ENCODE measurements at places on chromosomes 7 and 10. TPM values are rescaled to one million over a fixed set of nuclear protein-coding genes. Genes with fewer than 3 reads are reported as not detected.

DNA sequence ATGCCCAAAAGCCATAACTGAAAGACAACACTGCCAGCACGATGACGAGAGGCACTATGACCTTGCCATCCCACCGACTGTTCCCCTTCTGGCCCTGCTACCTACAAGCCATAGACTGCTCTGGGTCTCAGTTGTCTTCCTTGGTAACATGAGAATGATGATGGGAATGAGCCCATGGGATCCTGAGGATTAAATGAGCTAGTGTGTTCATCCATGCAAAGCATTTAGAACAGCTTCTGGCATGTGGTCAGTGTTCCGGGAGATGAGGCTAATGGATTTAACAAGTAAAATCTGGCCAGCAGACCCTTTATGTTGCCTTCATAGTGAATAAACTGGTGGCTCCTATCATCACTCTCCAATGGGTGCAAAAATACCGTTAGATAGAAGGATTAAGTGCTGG lies 62.4 kb upstream of the WDR11 start:
- DNase-seq, result no peak
- H3K27me3 ChIP-seq, result no peaks in the 10 kb centered on the region
- H3K27ac ChIP-seq, result no peak overlapping the region
- no peak overlapping the region for H3K4me3 ChIP-seq
- no peaks in the 10 kb centered on the region for H3K4me1 ChIP-seq

DNA sequence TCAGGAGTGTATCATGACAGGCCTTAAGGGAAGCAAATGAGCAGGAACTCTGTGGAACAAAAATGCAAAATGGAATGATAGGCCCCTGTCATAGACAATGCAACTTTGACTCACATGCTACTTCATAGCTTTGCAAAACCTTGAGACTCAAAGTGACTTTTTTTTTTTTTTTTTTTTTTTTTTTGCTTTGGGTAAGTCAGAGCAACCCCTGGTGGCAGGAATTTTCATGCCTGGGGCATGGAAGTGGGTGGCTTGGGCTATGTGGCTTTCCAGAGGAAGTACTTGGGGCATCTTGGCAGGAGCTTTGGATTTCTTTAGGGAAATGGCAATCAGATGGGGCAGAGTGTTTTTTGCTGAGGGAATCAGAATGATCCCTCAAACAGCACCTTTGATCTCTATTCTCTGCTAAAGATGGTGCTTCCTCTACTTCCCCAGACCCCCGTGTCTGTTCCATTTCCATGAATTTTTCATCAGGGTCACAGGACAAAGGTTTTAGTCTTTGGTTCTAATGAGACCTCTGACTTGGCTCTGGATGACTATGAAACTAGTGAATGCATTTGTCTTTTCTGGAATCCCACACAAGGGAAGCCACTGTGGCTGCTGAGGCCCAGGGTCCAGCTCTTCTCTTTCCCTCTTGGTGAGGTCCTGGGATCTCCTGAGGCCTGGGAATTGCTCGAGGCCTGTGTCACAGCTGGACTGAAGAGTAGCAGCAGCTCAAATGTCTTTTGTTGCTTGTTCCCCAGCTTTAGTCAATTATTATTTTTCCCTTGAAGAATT lies 62.8 kb downstream of the TACC2 start:
- no peaks in the 10 kb centered on the region for H3K27me3 ChIP-seq
- H3K4me3 ChIP-seq, result no peak overlapping the region
- DNase-seq, result peak; percentile 84

DNA sequence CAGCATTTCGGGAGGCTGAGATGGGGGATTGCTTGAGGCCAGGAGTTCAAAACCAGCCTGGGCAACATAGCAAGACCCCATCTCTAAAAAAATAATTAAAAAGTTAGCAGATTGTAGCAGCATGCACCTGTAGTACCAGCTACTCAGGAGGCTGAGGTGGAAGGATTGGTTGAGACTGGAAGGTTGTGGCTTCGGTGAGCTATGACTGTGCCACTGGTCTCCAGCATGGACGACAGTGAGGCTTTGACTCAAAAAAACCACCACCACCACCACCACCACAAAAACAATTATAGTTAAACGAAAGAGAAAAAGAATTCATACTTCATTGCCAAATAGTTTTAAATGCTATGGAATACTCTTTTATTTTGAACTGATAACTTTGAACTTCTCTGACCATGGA lies 63.4 kb downstream of the VTI1A start:
- no peak for DNase-seq
- no peak overlapping the region for H3K4me3 ChIP-seq
- no peak overlapping the region for H3K27ac ChIP-seq
- no peaks in the 10 kb centered on the region for H3K36me3 ChIP-seq
- no peaks in the 10 kb centered on the region for H3K4me1 ChIP-seq

- no peak overlapping the region for H3K4me3 ChIP-seq
- H3K36me3 ChIP-seq, result peaks cover 100% of the 10 kb centered on the region
- H3K27ac ChIP-seq, result peak overlapping the region; percentile 98
- H3K27me3 ChIP-seq, result no peaks in the 10 kb centered on the region
- no peak for DNase-seq
These were observed 16.7 kb downstream of the ELN start for GRCh38 chr7:74044366-74045350.

- H3K27me3 ChIP-seq, result no peaks in the 10 kb centered on the region
- H3K4me1 ChIP-seq, result no peaks in the 10 kb centered on the region
- H3K4me3 ChIP-seq, result no peak overlapping the region
- no peak overlapping the region for H3K27ac ChIP-seq
- no peaks in the 10 kb centered on the region for H3K36me3 ChIP-seq
These were observed 60.8 kb upstream of the NPTX2 start for GRCh38 chr7:98556288-98556687.

DNA sequence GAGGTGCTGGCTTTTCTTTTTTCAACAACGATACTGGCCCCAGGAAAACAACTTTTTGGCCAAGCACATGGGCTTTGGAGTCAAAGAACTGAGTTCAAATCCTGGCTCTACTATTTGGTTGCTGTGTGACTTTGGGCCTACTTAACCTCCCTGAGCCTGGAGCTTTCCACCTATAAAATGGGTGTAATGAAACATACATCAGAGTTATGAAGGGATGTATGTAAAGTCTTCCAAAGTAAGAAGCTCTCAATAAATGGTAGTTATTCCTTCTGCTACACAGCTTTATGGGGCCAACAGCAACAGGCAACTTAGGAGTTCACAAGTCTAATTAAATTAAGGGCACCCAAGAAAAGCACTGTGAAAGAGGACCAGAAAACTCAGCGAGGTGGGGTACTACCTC lies 33.0 kb downstream of the ZNF777 start:
- peaks cover 1% of the 10 kb centered on the region for H3K4me1 ChIP-seq
- no peaks in the 10 kb centered on the region for H3K27me3 ChIP-seq
- H3K36me3 ChIP-seq, result peaks cover 16% of the 10 kb centered on the region
- H3K27ac ChIP-seq, result no peak overlapping the region

DNA sequence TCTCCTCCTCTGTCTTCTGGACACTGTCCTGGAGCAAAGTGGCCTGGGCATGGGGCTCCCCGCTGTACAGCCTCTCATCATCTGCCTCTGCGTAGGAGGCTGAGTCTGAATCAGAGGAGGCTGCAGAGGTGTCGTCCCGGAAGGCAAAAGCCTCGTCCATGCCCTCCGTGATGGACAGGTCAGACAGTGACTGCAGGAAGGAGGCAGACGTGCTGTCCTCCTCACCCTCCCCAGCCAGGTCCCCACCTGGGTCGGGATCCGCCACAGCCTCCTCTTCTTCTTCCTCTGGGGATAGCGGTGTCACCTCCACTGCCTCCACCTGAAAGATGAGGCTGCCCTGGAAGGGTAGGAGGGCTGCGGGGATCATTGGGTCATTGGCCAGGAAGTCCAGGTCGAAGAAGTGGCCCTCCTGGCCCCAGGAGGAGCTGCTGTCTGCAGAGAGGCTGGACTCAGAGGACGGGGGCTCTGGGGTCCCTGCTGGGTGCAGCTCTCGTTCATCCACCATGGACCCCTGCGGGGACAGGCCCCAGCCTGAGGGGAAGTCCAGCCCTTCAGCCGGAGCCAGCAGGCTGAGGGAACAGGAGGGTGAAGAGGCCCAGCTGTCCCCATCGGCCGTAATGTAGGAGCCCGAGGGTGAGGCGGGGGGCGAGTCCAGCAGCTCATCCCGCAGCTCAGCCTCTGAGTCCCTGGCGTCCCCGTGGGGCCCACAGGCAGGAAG lies 3.7 kb downstream of the NACAD start:
- peaks cover 7% of the 10 kb centered on the region for H3K36me3 ChIP-seq
- H3K4me3 ChIP-seq, result no peak overlapping the region
- H3K27me3 ChIP-seq, result no peaks in the 10 kb centered on the region
- no peak overlapping the region for H3K27ac ChIP-seq
- no peak for DNase-seq

DNA sequence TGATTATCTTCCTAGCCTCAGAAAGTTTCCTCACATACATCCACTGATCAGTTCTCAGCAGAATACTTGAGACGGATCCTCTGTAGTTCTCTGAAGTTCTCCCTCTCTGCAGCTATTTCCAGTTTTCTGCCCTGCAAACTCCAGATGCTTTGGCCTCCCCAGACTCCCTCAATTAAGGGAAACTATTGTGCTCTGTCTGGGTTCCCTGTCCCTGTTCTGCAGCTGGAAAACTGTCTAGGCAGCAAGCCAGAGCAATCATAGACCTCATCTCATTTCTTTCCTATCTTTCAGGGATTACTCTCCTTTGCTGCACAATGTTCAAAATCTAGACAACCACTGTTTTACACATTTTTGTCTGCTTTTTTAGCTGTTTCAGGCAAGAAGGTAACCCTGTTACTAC lies 9.2 kb downstream of the MICU1 start:
- DNase-seq, result no peak
- H3K4me1 ChIP-seq, result no peaks in the 10 kb centered on the region
- H3K4me3 ChIP-seq, result no peak overlapping the region
- H3K27ac ChIP-seq, result no peak overlapping the region

DNA sequence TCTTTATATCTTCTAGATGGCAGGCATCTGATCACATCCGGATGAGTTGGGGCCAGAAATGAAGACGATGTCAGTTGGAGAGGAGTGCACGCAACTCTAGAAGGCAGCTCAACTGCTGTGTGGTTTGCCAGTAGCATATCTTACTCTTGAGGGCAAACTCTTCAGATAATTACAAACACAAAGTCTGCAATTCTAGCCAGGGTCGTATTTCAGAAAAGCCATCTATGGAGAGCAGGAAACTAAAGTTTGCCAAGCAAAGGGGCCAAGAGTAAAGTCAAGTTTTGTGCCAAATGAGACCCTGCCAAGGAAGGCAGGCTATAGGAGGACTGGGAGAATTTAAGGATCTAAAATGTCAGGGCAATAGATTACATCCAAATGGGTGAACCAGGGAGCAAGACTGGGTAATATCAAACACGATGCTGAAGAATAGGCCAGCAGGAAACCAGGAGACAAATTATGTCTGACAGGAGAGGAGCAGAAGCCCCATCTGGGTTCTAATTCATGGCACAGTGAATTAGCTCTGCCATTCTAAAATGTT lies 312.5 kb upstream of the SEMA3C start:
- H3K27ac ChIP-seq, result no peak overlapping the region
- no peak overlapping the region for H3K4me3 ChIP-seq
- H3K36me3 ChIP-seq, result no peaks in the 10 kb centered on the region
- no peaks in the 10 kb centered on the region for H3K27me3 ChIP-seq
- DNase-seq, result no peak

GRCh38 chr10:28913436-28914237 lies 236.3 kb downstream of the BAMBI start:
- no peak for DNase-seq
- H3K27me3 ChIP-seq, result no peaks in the 10 kb centered on the region
- H3K36me3 ChIP-seq, result no peaks in the 10 kb centered on the region
- peak overlapping the region; percentile 88 for H3K27ac ChIP-seq
- no peak overlapping the region for H3K4me3 ChIP-seq
- H3K4me1 ChIP-seq, result peaks cover 25% of the 10 kb centered on the region

- H3K4me1 ChIP-seq, result no peaks in the 10 kb centered on the region
- H3K27me3 ChIP-seq, result no peaks in the 10 kb centered on the region
- H3K36me3 ChIP-seq, result no peaks in the 10 kb centered on the region
- DNase-seq, result no peak
- H3K4me3 ChIP-seq, result no peak overlapping the region
These were observed 18.8 kb downstream of the CPVL start for GRCh38 chr7:29127527-29127926.

- H3K36me3 ChIP-seq, result no peaks in the 10 kb centered on the region
- no peaks in the 10 kb centered on the region for H3K27me3 ChIP-seq
- H3K27ac ChIP-seq, result no peak overlapping the region
- no peaks in the 10 kb centered on the region for H3K4me1 ChIP-seq
- no peak overlapping the region for H3K4me3 ChIP-seq
- no peak for DNase-seq
These were observed 235.9 kb downstream of the COBL start for GRCh38 chr7:51080622-51081269.

UCMA gene
- total RNA-seq, result not detected

CPN1 gene
- total RNA-seq, result not detected

PPP3CB gene
- total RNA-seq, result 23.0 TPM

AKR1E2 gene
- total RNA-seq, result 0.53 TPM

CRHR2 gene
- 3.1 TPM for total RNA-seq
